H4 (cell line): ENCODE measurements at places on chromosomes 3 and 15.

DNA sequence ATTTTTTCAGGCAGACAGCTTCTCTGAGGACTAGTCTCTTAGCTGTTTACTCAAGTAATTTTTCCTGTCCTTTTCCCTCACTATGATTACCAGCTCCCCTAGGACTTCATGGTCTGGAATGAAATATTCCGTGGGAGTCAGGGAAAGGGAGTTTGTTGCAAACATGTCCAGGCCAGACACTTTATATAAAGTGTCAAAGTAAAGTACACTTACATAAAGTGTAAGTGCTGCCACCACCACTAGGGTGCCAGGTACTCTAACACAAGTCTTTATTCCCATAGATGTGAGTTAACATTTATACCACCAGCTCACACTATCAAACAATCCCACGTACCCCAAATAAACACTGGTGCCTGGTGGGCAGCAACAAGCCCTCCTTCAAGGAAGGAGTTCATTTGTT lies 179.8 kb downstream of the SNRPN start:
- no peak for DNase-seq

DNA sequence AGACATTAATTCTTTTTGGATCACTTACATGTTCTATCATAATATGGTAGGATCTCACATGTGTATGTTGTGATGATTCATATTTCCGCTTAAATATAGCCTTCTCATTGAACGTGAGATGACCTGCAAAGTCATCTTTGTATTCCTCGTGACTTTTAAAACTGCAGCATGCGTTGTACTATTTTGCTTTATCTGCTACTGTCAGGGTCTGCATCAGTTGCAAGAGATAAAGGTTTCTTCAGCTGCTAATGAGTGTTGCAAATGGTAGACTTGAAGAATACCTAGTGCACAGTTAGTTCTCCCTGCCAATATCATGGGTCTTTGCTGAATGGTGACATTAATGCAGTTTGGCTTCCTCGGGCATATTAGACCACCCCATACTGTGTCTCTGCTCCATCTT lies 31.8 kb downstream of the REC114 start:
- no peak for DNase-seq

DNA sequence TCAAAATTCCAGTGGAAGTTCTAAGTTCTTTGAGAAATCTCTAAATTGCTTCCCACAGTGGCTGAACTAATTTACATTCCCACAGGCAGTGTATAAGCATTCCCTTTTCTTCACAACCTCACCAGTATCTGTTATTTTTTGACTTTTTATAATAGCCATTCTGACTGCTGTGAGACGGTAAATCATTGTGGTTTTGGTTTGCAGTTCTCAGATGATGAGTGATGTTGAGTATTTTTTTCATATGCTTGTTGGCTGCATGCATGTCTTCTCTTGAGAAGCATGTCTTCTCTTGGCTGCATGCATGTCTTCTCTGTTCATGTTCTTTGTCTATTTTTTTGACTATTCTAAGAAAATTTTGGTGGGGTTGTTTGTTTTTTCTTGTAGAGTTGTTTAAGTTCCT lies 499.6 kb upstream of the CCDC54 start:
- DNase-seq: no peak

DNA sequence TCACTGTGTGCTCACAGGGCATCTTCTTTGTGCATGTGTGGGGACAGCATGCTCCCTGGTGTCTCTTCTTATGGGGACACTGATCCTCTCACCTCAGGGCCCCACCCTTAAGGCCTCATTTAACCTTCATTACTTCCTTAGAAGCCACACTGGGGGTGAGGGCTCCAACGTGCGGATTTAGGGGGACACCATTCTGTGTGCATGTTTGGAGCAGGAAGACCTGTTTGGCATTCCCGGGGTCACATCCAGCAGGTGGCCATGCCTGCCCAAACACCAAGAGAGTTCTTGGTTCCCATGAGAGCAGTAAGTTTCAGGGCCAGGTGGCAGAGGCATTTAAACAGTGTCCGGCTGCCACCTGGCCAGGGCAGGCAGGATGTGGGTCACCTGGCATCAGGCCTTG lies 24.8 kb downstream of the PRR20G start:
- no peak for DNase-seq

DNA sequence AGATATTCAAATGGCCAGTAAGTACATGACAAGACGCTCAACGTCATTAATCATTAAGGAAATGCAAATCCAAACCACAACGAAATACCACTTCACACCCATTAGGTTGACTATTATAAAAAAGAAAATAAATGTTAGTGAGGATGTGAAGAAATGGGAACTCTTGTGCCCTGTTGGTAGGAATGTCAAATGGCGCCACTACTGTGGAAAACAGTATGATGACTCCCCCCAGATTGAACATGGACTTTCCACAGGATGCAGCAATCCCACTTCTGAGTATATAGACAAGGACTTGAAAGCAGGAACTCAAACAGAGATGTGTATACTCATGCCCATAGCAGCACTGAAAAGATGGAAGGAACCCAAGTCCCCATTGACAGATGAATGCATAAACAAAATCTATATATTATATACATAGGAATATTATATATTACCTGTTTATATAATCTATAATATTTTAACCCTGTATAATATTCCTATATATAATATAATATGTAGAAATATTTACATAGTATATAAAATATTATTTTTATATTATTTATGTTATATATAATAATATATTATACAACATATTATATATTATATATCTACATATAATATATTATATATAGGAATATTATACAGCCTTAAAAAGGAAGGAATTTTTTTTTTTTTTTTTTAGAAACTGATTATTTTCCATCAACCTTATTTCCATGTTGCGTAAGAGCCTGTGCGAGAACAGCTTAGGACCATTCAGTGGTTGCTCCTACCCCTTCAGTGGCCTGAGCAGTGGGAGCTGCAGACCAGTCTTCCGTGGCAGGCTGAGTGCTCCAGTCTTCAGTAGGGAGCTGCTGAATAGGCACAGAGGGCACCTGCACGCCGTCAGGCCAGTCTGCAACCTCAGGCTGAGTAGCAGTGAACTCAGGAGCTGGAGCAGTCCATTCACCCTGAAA lies 17.6 kb upstream of the PIGZ start:
- no peak for DNase-seq

DNA sequence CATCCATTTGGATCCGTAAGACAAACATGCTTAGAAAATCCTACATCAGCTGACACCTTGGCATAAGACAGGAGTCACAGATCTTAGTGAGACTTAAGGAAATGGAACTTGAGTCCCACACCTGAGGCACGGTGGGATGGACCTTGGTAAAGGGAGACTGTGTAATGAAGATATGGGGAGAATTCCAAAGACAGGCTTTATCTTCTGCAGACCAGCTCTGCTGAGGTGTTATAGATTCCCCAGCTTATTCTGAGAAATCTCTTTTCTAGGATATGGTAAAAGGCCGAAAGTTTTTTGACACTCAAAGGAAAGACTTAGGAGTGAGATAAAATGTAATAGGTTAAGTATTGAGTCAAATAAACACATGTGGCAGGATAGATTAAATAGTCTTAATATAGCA lies 8.3 kb upstream of the MTMR10 start:
- DNase-seq: no peak

DNA sequence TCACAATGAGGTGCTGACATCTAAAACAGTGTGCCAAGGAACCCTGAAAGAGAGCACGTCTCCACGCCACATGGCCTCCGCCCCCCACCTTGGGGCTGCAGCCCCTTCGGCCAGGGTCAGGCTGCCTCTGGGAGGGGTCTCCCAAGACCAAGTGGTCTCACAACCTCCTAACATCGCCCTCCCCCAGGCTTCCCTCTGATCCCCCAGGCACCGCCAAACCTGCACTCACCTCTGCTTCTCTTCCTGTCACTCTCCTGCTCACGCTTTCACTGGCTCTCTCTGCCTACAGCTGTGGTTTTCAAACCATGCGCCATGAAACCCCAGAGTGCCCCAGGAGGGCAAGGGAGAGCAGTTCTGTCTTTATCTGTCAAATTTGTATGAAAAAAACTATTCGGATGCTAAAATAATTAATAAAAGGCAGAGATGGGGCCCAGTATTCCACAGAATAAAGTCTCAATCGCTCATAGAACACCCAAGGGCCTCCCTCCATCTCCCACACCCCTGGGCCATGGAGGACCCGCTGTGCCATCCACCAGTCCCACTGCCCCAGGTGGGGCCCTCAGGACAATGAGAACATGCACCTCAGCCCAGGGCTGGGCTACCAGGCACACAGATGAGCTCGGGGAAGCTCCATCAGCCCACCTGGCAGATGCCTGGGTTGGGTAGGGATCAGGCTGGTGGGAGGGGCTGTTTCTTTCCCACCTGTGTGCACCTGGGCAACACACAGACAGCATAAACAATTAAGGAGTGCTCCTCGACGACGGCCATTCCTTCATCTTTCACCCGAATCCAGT lies 21.5 kb downstream of the CYFIP1 start:
- no peak for DNase-seq

DNA sequence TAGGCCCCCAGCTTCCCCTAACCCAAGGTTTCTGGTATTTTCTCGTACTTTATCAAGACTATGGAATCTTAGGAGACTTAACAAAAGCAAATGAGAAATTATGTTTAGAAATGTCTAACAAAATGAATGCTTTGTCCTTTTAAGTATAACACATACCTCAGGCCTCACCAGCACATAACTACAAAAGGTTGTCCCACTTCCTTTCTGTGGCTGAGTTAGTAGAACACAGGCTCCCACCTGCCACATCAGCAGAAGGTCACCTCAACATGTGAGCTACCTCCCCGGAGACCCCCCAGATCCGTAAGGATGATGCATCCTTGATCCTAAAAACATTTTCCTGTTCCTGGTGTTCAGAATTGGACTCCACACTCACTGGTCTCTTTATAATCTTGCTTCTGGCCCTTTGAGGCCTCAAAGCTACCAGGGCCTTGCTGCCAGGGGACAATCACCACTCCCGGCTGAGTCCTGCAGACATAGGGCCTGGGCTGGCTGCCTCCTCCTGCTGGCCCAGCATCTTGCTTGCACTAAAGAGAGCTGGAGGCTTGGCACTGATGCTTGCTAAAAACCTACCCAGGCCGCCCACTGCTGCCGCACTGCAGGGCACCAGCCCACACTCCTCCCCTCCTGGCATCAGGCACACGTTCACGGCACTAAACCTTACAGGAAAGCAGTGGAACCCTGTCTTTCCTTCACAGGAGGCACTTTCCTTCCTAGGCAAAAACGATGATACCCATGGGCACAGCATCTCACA lies 2.9 kb downstream of the CCRL2 start:
- no peak for DNase-seq

DNA sequence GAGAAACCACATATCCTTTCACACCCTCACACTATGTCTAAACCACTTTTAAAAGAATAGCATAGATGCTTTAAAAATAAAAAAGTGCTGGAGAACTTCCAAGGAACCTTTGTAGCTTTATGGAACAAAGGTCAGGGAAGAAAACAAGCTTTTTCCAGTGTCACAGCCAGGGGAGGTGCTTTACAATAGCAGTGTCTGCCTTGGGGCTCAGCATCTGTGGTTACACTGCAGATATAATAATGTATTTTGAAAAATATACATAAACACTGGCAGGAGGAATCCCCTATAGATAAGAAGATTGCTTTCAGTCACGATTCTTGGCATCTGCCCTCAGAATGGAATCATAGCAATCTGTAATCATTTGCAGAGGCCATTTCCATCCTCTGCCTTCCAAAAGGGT lies 362.4 kb upstream of the LRRC3B start:
- DNase-seq: no peak

DNA sequence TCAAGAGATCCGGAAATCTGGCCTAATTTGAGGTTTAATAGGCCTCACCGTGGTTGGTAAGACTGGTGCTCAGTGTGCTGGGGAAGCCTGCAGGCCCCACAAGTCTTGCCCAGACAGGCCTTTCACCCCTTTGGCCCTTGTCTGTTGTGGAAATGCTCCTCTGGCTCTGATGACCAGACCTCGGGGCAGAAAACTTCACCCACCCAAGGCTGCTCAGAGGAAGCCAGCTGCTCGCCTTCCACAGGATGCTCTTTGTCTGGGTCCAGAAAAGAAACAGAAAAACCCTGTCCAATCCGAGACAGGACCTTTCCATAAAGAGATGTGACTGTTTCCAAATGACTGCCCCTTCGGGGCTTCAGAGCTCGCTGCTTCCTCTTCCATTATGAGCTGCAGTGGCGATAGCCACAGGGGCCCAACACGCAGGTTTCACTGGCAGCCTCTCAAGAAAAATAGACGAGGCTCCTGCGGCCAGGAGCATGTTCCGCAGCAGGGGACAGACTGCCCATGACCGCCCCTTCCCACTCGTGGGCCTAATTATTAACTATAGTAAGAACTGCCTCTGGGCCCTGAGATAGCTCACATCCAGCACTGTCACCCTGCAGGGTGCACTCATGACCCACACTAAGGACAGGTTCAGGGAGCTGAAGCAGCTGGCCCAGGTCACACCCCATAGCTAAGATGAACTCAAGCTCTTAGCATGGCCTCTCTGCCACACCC lies 6.8 kb upstream of the SNX22 start:
- no peak for DNase-seq

DNA sequence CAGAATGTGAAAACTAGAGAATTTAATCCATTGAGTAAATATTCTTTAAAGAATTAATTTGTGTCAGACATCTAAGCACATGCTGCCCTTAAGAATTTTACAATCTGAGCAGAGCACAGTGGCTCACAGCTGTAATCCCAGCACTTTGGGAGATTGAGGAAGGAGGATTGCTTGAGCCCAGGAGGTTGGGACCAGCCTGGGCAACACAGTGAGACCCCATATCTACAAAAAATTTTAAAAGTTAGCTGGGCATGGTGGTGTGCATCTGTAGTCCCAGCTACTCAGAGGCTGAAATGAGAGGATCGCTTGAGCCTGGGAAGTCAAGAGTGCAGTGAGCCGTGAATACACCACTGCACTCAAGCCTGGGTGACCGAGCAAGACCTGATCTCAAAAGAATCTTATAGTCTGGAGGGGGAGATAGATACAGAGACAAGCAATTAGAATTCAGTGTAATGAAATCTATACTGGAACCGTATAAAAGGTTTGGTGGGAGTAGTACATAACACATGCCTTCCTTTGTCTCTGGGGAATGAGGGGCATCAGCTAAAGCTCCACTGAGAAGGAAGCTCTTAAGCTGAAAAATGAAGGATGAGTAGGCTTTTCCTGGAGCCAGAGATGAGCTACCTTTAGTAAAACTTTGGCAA lies 21.2 kb downstream of the ATP11B start:
- DNase-seq: no peak

DNA sequence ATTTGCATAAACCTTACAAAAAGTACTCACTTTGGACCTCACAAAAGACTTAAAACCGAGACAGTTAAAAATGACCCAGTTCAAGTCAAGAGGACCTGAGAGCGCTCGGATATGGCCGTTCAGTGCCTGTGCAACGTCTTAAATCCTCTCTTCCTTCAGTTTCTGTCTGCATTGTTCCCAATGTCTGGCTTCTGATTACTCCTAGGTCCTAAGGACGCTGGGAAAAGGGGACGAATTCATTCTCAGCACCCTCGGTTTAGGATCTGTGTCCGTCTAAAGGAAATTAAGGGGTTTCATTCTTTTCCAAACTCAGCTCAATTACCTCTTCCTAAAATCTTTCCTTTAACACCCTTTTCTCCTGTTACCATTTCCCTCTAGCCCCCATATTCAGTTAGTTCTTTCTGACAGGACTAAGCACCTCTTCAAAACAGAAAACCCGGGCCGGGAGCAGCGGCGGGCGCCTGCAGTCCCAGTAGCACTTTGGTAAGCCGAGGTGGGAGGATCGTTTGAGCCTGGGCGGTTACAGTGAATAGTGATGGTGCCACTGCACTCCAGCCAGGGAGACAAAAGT lies 970 bp downstream of the DPPA4 start:
- no peak for DNase-seq

- no peak for DNase-seq
Observed at GRCh38 chr15:42071717-42072116, 22.6 kb downstream of the PLA2G4D start.

GRCh38 chr3:126617571-126617970 lies 37.4 kb downstream of the TXNRD3 start:
- no peak for DNase-seq
